ENCODE measurements at places on chromosomes 6 and 20.
A peak's percentile ranks its signal among the peaks of the same experiment; 100 is the strongest.

DNA sequence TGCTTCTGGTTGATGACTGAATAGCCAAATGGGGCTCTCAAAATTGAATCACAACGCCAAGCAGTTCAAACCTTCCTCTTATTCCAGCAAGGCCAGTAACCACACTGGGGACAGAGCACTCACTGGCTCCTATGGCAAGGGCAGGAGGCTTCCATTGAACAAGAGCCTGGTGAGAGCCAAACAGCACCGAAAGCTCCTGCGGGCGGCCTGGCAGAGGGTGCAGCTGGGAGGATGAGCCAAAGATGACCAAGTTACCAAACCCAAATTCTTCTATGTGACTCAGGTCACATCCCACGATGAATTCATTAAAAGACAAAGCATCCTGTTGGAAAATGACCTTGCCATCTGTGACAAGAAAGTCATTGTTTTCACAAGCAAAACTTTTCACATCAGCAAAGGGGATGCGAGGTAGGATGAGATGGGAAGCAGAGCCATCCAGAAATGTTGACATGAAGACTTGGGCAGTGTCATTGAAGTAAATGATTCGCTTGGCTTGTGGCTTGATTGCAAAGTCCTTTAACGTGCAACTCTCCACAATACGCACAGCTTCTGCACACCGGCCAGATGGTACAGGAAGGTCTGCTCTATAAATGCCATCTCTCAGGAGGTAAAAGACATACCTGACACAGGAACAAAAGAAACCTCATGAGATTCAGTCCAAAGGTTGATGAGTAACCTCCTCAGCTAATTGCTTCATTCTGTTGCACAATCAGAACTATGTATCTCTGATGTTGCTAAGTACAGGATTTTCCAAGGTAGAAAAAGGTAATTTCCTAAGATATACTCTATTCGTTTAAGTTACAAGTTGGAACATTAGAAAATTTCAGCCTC is 36.3 kb downstream of the ROS1 start:
- DNase-seq, result peak; percentile 69

DNA sequence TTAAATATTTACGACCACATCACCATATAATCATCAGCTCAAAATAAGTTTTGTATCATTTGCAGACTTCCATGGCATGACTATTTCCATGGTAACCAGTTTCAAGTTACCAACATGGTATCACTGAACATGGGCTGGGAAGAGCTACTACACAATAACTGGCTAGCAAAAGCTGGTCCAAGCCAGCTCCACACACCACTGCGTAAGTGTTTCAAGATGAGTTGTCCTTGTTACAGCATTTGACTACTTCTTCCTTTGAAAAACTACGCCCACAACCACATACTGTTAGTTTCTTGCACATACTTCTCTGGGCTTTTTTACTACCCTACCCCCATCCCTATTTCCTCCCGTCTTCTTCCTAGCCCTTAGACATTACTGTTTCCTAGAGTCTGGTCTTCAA is 8.5 kb downstream of the CD164 start:
- no peak for DNase-seq

DNA sequence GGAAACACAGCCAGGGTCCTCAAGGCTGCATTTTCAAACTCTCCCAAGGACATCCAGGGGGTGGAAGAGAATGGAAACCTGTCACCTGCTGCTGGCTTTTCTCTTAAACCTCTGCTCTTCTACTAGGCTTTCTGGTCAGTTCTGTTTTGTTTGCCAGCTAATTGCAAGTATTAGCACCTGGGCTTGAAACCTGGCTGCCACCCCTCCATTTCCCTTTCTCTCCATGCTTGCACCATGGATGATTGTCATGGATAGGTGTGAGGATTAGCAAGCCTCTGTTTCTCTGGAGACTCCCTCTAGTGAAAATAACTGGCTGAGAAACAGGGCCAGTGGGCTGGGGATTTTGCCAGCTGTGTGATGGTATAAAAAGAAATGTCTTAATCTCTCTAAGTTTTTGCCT is 33.0 kb upstream of the GPR6 start:
- DNase-seq, result no peak

GRCh38 chr20:5168651-5169396 is 42.0 kb downstream of the CDS2 start:
- DNase-seq, result peak; percentile 47

DNA sequence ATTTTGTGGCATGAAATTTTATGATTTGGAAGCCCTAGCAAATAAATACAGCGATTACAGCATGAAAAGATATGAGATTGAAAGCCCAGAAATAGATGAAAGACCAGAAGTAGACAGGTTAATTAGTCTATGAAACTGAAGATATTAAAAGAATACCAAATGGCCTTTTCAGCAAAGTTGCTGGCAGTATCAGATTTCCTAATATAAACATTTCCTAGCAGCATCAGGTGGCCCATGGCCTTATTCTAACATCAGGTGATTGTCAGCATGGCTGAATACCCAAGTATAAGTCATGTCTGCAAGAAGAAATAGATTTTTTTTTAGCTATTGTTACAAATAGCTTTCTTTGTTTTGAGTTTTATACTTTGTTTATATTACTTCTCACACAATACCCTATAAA is 93.2 kb downstream of the CLVS2 start:
- DNase-seq, result no peak

GRCh38 chr6:55669028-55669427 is 90.0 kb upstream of the HMGCLL1 start:
- no peak for DNase-seq

GRCh38 chr6:56227071-56227879 is 20.1 kb downstream of the COL21A1 start:
- DNase-seq, result no peak
